ENCODE measurements at places on chromosomes 13 and 19.
A peak's percentile ranks its signal among the peaks of the same experiment; 100 is the strongest.

GRCh38 chr19:42421591-42422031 is 5.6 kb downstream of the LIPE start:
- no peak for DNase-seq

GRCh38 chr13:93467175-93467574 is 240.6 kb downstream of the GPC6 start:
- no peak for DNase-seq

DNA sequence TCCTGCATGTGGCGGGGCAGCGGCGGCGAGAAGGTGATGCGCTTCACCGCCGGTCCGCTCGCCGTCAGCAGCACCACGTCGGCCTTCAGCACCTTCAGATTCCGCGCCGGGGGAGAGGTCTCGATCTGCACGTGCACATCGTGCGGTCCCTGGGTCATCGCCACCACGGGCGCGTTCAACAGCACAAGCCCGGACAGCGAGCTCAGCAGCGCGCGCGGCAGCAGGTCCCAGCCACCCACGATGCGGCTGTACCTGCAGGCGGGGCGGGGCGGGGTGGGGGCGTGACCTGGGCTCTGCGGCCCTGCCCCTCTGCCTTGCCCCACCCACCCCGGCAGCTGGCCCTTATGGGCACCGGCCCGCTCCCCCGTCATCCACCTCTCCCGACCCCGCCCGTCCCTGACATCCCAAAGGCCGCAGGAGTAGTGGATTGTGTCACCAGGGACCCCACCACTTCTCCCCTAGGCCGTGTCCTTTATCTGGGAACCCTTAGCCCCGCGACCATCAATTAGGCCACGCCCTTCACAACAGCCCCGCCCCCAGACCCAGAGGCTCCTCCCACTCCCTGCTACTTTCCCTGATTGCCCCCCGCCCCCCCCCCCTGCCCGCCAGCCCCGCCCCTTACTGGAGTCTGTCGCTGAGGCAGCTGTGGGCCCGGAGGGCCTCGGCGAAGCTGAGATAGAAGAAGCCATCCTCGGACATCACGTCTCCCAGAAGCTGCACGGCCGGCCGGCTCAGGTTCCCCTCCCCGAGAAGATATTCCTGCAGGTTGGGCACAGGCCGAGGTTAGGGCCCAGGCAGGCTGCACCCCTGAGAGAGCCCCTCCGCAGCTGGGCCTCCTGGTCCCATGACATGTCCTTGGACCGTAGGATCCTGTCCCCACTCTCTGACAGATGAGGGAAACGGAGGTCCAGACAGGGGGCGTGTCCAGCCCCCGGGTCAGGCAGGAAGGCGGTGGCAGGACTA is 6.1 kb downstream of the IL4I1 start:
- DNase-seq, result peak; percentile 83

- DNase-seq, result no peak
Measured at GRCh38 chr19:16877581-16877980, 11.2 kb upstream of the F2RL3 start.

DNA sequence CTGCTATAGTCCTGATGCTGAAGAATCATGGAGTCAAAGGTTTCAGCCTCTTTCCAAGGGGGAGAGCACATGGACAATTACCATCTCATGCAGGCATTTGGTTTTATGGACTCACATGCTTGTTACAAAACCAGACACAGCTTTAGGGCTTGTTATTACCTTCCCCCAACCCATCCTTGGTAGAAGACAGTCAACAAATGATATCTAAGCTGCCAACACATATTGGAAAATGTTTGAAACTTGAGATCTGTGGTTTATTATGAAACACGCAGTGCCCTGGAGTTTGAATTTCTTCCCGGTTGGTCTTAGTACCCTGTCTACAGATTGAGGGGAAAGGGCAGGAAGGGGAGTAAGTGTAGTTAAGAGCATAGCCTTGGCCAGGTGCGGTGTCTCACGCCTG is 12.5 kb upstream of the CYP2A6 start:
- DNase-seq, result no peak

DNA sequence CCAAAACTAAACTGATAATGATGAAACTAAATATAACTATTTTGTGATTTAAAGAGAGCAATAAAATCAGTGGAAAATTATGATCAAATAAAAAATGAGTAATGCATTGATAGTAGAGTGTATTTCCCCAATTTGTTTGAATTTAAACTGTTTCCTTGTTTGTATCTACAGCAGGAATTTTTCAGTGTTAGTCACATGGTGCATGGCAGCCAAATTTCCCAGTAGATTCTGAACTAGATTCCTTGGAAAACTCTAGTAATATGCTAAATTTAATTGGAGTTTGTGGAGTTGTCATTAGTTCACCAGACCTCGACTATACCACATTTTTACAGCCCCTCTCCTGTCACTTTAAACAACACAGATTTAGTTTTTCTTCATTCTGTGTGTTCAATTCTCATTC is 156.2 kb downstream of the PCCA start:
- DNase-seq, result no peak

DNA sequence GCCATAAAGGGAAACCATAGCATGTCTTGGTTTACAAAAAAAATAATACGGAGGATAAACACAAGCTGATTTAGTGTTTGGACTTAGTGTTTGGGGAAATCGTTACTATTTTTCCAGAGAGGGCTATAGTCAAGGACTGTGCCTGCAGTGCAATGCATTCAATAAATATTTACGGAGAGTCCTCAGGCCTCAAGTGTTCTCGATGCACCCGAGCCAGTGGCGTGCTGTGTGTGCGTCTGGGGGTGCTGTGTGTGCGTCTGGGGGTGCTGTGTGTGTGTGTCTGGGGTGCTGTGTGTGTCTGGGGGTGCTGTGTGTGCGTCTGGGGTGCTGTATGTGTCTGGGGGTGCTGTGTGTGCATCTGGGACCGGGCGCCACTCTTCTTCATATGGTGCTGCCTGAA is 71.7 kb upstream of the GTF3A start:
- no peak for DNase-seq

GRCh38 chr13:91314888-91315287 is 32.6 kb upstream of the MIR17HG start:
- DNase-seq, result no peak

Data from stimulated activated CD8-positive, alpha-beta memory T cell treated with anti-CD3 and anti-CD28 coated beads, Interleukin-4, amount 100 ng/mL, for 48 hours (primary cell).